Kidney glomerular epithelial cell (primary cell): ENCODE measurements at places on chromosomes 5 and 9.

DNA sequence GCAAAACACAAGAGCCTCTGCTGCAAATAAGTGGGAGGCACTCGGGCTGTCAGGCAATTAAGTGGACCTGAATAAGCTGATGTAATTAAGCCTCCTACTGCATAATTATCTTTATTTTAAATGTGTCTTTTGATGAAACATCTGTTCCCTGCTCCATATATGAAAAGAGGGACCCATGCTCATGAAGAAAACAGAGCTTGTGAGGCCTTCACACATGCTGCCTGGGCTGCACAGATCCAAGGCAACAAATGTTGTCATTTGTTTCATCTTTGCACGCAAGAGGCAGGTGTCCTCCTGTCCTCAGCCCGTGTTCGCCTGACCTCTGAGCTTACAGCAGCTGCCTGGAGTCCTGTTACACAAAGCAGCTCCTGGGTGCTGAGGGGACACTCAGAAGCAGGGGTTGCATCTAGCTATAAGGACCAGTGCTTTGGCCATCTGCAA is 381.1 kb downstream of the ZNF608 start:
- no peak for DNase-seq

DNA sequence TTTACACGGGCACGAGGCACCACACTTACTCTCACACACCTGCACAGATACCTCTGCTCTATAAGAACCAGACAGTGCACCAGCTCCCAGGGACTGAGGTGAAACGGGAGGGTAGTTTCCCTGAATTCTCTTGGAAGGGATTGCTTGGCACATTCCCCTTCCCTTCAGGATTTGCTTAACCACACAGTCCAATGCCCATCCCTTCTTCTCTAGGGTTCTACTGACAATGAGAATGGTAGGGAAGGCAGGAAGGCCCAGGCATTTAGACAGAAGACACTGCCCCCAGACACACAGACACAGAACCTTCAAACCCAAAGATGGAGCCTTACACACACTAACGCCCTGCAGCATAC is 704 bp upstream of the LHX6 start:
- no peak for DNase-seq

GRCh38 chr9:89731262-89732182 is 126.7 kb downstream of the GADD45G start:
- no peak for DNase-seq

GRCh38 chr5:176687881-176688280 is 40.6 kb downstream of the TSPAN17 start:
- DNase-seq, result no peak

DNA sequence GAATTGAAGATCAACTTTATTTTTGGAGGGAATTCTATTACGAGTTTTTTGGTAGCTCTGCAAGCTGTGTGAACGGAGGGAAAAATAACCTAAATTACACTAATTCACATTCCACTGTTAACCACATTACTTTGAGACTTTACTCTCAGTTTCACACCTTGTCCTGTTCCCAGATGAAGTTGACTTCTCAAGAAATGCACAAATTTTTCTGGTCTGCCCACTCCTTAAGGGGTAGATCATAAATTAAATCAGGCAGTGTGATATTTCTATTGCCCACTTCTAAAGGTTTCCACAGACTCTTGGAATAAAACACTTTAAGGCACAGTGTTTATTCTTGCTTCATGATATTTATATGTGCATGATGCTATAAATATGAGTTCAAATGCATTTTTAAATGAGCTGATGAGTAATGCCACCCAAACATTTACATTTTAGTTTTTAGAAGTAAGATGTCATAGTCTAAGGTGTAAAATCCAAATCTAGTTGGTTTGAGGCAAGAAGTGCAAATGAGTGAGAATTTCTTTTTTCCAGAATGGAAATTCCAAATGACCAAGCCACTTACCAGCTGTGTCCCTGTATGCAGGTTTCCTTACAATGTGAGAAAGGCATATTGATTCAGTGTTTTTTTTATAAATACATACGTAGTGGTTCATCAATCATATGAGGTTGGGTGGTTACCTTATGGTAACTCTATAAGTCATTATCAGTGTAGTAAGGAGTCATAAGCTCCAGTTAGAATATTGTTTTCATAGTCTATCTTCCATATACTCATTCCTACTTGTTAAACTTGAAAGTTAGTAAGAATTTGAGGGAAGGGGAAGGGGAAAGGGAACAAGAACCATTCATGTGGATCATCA is 437.7 kb upstream of the MEF2C start:
- no peak for DNase-seq

- no peak for DNase-seq
These were observed 185.4 kb downstream of the EBF1 start for GRCh38 chr5:158914008-158915000.

- DNase-seq, result no peak
These were observed 4.3 kb downstream of the SMIM33 start for GRCh38 chr5:139474890-139475791.

GRCh38 chr9:81390792-81391456 is 298.4 kb downstream of the TLE1 start:
- DNase-seq, result no peak

- DNase-seq, result no peak
These were observed 44.8 kb upstream of the BNC2 start for GRCh38 chr9:16915126-16915831.

DNA sequence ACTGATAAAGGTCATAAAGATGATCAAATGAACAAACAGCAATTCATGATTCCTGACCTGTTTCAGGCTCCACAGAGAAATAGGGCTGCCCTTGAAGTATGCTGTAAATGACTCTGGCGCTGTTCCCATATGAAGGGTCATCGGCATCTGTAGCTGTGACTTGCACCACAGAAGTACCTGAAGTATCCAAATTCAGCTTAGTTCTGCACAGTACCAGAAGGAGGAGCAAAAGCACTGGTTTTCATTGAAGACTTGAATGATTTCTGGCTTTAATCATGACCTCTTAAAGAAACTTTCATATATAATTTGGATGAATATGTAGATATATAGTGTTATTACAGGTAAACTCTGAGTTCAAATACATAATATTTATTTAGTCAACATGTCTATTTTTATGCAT is 109.1 kb downstream of the CDH10 start:
- no peak for DNase-seq

DNA sequence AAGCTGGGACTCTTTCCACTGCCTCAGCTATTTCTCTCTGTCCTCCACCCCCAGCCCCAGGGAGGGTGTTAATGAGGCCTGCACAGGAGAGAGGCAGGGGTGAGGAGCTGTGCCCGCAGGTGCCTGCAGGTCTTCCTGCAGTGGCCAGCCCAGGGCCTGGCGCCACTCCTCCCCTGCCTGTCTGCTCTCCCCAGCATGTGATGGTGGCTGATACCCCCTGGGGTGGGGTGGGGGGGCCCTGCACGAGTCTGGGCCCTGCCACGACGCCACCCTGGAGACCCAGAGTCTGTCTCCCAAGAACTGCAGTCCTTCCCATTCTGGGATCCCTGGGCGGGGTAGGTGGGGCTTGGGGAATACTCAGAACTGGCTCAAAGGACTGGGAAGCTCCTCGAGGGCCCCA is 166.4 kb upstream of the SMIM23 start:
- no peak for DNase-seq

GRCh38 chr5:64767959-64768357 is 533 bp downstream of the SREK1IP1 start:
- DNase-seq, result no peak

GRCh38 chr5:135693371-135693955 is 114.7 kb upstream of the CXCL14 start:
- DNase-seq, result no peak

GRCh38 chr9:126722252-126722921 is 82.5 kb upstream of the ZBTB43 start:
- peak; percentile 73 for DNase-seq

DNA sequence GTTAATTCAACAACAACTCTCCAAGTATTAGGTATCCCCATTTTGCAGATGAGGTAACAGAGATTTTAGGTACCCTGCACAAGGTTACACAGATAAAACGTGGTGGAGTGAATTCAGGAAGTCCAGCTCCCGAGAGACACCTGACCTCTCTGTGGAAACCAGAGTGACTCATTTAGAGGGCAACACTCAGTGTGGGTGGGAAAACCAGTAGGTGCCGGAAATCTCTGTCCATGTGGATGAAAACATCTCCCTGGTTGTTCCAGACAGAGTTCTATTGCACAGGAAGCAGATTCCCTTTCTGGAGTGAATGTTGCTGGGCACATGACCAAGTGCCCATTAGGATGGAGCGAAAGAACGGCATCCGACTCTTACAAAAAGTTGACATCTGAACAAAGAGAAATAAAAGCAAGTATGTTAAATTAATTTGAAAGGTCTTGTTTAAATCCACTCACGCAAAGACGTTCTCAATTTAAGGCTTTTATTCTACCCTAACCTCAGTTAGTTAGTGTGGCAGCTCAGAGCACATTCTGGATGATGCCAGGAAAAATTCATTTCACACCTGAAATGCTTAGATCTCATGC is 391.9 kb upstream of the WWC1 start:
- peak; percentile 82 for DNase-seq

- no peak for DNase-seq
These were observed 28.4 kb downstream of the SEMA6A start for GRCh38 chr5:116546033-116546742.

DNA sequence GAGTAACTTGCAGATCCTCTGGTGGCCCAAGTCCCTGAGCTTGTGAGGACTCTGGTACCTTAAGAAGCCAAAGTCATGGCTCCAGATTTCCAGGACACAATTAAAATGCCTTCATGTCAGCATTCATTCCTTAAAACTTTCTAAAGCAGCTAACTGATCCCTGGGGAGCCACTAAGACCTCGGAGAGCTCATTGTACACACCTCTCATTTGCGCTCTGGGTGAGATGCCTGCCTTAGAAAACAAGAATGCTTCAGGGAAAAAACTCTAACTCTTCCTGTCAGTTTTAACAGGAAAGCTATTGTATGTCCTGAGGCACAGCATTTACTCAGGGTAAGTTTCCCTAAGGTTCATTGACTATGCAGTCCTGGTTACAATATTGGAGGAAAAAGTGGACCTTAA is 285.0 kb downstream of the EFNA5 start:
- no peak for DNase-seq

GRCh38 chr9:87445646-87446045 is 52.0 kb upstream of the DAPK1 start:
- DNase-seq, result peak; percentile 7

DNA sequence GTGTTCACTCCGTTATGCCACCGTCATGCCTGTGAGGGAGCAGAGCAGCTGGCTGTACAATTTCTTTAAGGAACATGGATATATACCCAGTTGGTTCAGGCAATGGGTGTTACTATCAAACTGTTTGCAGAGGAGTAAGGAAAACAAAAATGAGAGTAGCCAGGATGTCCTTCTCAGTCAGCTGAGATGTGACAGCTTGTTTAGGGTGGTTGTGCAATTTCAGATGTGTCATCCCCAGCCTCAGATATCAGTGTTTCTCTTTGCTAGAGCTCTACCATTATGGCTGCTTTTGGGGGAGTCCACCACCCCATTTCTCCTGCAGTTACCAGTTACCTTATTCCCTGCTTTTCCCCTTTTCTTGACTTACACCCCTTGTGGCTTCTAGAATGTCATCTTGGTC is 135.2 kb upstream of the SLC24A2 start:
- DNase-seq, result no peak

DNA sequence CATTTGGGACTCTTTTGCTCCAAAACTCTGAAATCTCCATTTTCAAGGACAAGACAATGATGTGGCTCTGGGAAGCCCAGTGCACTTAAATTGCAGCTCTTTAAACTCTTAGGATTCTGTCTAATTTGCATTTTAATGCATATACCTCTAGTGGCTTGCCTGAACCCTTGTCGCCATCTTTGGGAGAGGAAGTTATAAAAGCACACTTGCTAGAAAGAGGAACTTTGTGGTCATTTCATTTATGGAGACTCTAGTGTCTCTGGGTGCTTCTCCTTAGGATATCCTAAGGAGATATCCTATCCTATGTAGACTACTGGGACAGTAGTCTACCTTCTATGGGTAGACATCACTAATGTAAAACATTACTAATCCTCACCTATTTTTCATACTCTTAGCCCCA is 77.3 kb upstream of the SLC1A3 start:
- no peak for DNase-seq

- no peak for DNase-seq
These were observed 548 bp downstream of the TERT start for GRCh38 chr5:1294206-1294834.

DNA sequence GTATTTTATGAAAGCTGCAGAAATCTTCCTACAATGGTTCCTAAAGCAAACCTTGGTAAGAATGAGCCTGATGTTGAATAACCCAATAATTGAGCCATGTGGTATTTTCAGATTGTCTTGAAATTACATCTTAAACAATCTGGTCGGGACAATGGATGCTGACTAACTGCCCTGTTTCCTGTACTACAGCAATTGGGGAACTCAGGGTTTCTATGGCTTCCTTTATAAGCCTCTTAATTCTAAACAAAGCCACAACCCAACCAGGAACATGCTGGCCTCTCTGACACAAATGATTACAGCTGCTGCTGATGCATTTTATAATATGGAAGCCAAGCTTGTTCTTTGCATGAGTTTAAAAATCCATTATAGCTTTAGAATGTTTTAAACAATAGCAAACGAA is 30.2 kb downstream of the PTPN3 start:
- DNase-seq, result no peak

GRCh38 chr5:101160002-101160401 is 256.9 kb upstream of the ST8SIA4 start:
- no peak for DNase-seq

DNA sequence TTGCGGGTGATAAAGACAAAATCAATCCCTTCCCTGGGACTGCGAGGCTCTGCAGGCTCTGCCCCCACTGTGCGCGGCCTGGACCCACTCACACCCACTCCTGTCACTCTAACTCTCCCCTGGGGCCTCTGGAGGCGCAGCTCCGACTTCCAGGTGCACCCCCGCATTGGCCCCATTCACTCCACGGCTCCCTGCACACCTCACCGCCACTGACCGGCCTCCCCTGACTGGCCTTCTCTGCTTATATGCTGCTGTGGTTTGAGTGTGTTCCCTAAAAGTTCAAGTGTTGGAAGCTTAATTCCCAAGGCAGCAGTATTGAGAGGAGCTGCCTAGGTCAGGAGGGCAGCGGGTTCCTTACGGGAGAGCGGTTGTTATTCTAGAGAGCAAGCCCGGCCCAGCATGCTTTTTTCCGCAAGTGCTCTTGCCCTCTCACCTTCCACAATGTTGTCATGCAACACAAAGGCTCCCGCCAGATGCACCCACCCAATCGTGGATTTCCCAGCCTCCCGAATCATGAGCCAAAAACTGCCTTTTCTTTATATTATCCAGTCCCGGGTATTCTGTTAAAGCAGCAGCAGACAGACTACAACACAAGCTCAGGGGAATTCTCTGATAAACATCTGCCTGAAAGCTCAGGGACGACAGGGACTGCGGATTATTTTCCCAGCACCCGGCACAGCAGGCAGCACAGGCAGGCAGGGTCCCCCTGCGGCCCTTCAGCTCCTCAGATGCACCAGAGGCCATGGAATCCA is 73.5 kb upstream of the LRRTM2 start:
- no peak for DNase-seq
